ENCODE measurements at places on chromosomes 2 and 18. TPM values are rescaled to one million over a fixed set of nuclear protein-coding genes. Genes with fewer than 3 reads are reported as not detected.

The EPHA4 gene
- 5.9 TPM for total RNA-seq

DNA sequence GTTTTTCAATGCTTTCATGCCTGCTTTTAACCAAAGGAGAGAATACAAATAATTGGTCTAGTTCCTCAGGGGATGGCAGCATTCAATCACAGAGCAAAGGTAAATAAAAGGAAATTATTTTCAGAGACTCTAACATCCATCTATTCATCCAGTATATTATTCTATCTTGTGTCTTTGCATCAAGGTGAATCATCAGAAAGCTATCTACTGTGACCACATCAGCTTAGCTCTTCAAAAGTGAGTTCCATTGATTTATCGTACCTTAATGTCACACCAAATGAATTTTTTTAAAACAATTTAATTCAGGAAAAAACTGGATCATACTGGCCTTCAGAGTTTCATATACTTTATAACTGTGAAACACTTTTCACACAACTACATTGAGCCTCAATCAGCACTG is 66.1 kb downstream of the CHN1 start:
- H3K4me1 ChIP-seq, result no peaks in the 10 kb centered on the region
- no peaks in the 10 kb centered on the region for H3K27me3 ChIP-seq
- H3K27ac ChIP-seq, result no peak overlapping the region
- H3K4me3 ChIP-seq, result no peak overlapping the region
- no peak for DNase-seq
- H3K36me3 ChIP-seq, result no peaks in the 10 kb centered on the region

DNA sequence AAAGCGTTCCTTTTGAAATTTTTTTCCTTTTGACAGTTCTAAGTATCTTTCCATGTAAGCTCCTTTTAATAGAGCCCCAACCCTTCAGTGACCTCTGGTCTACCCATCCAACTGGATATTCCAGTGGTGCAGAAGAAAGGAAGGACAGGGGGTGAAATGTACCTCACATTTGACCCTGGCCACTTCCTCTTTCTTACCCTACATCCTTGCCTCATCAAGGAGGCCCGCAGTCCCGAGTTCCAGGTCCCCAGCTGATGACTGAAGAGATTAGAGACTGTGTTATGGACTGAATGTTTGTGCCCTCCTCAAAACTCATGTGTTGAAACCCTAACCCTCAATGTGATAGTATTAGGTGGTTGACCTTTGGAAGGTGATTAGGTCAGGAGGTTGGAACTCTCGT is 158.1 kb downstream of the RBM43 start:
- DNase-seq, result no peak
- no peak overlapping the region for H3K4me3 ChIP-seq
- H3K4me1 ChIP-seq, result no peaks in the 10 kb centered on the region
- H3K27me3 ChIP-seq, result peaks cover 2% of the 10 kb centered on the region
- H3K27ac ChIP-seq, result no peak overlapping the region

DNA sequence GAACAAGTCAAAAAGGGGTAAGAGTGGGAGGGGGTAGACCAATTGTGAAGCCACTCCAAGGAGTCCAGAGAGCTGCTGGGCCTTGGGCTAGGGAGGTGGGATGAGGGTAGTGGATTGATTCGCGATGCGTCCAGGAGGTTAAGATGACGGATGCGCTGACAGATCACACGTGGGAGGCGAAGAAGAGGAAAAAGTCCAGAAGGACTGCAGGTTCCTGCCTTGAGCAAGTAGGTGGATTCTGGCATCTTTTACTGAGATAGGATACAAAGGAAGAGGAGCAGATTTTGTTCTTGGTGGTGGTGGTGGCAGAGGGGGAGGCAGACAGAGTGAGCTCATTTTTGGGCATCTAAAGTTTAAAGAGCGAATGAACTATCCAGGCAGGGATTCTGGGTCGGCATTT is 76.5 kb downstream of the KCTD1 start:
- no peaks in the 10 kb centered on the region for H3K27me3 ChIP-seq
- no peaks in the 10 kb centered on the region for H3K4me1 ChIP-seq
- no peak overlapping the region for H3K27ac ChIP-seq
